ENCODE measurements at places on chromosomes 12 and 14. TPM values are rescaled to one million over a fixed set of nuclear protein-coding genes. Genes with fewer than 3 reads are reported as not detected.

DNA sequence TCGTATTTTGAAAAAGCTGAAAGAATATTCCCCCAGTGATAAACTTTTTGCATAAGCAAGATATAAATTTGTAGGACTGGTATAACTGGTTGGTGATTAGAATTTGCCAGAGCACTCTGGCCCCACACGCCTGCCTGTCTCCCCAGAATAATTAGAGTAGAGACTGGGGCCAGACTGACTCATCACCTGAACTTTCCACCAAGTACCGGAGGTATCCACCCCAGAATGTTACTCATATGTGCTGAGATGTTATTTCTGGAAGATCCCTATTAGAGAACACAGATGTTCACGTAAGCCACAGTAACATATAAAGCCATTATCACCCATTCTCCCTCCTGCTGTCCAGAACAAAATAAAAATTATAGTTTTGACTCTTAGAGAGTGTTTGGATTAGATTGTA, 49.5 kb upstream of the PIWIL1 start:
- DNase-seq = no peak

GRCh38 chr14:72617391-72618031, 276.4 kb downstream of the DPF3 start:
- peak; percentile 32 for DNase-seq

The SERPINA3 gene
- total RNA-seq = 998 TPM

- DNase-seq = no peak
Measured at GRCh38 chr12:111010061-111010460, 89.7 kb upstream of the MYL2 start.

The BCL11B gene
- total RNA-seq = 8.3 TPM

The CLEC4C gene
- total RNA-seq = not detected

GRCh38 chr12:65196762-65197567, 27.6 kb downstream of the LEMD3 start:
- no peak for DNase-seq
